T-helper 17 cell (primary cell): ENCODE measurements at places on chromosomes 3 and 15.

GRCh38 chr15:50790778-50791453 lies 25.4 kb upstream of the SPPL2A start:
- H3K4me3 ChIP-seq: no peak overlapping the region
- H3K27ac ChIP-seq: peak overlapping the region; percentile 3
- H3K4me1 ChIP-seq: no peaks in the 10 kb centered on the region
- no peaks in the 10 kb centered on the region for H3K27me3 ChIP-seq

DNA sequence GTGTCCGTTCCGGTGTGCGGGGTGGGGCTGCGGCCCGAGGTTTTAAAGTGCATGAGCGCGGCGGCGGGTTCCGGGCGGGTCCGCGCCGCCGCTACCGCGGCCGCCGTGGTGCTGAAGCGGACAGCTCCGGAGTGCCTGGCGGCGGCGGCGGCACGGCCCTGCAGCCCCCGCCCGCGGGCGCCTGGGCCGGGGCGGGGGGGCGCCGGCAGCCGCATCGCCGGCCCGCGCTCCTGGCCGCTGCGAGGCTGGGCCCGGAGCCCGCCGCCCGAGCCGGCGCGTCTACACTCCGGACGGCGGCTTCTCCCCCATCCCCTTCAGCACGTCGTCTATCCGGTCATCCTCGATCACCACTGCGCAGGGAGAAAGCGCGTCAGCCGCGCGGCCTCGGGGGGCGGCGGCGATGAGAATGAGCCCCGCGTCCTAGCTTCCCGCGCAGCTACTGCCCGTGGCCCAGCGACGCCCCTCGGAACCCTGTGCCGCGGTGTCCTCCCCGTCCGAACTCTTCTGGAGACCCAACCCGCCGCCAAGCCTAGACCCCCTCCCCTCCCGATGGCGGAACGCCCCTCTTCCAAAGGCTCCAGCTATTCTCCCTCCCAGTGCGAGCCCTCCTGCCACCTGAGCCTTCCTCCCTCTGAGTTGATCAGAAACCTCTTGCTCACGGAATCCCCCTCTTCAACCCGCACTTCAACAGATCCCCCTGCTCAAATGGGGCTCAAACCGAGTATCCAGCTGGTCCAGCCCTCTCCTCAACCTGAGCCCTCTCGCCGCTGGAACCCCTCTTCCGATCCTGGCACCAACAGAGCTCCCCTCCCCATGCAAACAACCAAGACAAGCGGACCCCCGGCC lies 1.3 kb downstream of the CAMK2N2 start:
- peaks cover 22% of the 10 kb centered on the region for H3K4me1 ChIP-seq
- peaks cover 5% of the 10 kb centered on the region for H3K36me3 ChIP-seq
- DNase-seq: peak; percentile 41
- H3K27ac ChIP-seq: peak overlapping the region; percentile 45

GRCh38 chr3:42117175-42118008 lies 26.2 kb downstream of the TRAK1 start:
- peaks cover 26% of the 10 kb centered on the region for H3K4me1 ChIP-seq
- H3K27ac ChIP-seq: peak overlapping the region; percentile 68
- no peak for DNase-seq
- H3K27me3 ChIP-seq: no peaks in the 10 kb centered on the region
- no peak overlapping the region for H3K4me3 ChIP-seq
- no peaks in the 10 kb centered on the region for H3K36me3 ChIP-seq

DNA sequence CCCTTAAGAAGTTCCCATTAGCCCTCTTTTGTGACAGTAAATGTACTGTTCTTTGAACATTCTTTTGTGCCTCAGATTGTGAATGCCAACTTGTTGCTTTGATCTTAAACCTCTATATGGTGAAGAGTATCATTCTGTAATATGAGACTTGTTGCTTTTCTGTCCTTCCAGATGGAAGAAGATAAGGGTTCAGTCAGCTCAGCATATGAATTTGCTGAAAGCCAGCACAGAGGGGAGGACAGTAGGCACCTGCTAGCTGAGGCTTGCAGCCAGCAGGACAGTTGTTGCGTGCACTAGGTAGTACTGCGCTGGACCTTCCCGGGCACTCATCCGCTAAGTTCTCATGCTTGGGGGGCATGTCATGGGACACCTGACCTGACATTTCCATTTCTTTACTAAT lies 74.7 kb downstream of the DCUN1D1 start:
- no peak for DNase-seq
- H3K27ac ChIP-seq: peak overlapping the region; percentile 9
- no peaks in the 10 kb centered on the region for H3K27me3 ChIP-seq
- no peak overlapping the region for H3K4me3 ChIP-seq

DNA sequence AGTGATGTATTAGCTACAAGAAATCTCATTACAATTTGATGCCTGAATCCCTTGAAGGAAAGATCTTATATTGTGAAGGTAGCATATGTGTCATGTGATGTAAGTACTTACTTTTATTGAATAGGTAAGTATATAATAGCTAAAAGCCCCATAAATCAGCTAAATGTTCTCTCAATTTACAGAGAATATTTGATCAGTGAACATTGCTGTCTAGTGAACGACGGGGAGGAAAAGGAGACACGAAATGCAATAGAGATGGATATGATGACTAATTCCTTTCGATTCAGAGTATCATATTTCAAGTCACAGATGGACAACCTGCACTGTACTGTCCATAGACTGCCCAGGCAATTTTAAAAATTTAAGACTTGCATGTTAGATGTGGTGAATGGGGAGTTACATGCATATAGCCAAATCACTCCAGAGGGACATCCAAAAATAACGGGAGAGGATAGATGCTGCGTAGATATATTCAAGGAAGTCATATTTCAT lies 462.1 kb upstream of the CDIN1 start:
- no peak for DNase-seq
- H3K27me3 ChIP-seq: no peaks in the 10 kb centered on the region
- no peak overlapping the region for H3K4me3 ChIP-seq
- no peaks in the 10 kb centered on the region for H3K36me3 ChIP-seq

DNA sequence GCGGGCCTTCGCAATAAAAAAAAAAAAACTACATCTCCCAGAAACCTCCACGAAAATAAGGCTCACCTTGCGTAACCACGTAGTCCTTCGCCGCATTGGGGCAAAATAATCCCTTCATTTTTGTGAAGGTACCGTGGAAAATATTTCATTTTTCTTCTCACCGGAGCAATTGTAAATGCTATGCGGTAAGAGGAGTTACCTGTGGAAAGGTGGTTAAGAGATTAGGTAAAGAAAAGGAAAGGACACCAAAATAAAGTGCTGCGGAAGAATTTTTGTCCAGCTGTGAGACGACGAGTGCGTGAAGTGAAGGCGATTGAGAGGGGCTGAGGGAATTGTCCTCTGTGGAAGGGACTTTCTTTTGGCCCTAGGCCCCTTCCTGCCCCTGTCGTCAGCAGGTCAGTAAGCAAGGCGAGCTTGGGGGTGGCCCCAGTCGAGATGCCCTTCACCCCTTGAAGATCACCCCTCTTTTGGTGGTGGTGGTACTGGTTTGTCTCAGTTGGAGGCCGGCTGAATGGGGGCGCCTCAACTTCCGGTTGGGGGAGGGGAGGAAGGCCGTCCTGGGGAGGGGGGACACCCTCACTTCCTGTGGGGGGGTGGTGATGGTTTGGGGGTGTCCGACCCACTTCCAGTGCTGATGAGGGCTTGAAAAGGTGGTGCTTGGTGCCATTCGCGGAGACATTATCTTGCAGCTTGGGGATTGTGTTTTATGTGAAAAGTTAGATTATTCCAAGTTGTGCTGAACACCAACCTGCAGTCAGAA lies at the start of gene HMG20A:
TSS of gene HMG20A (plus strand) at position 279 of the 760 bp plus-strand sequence. CDS start 37,520 bp downstream, outside the sequence.
- peak within 1 kb of the TSS; percentile 98 for H3K4me3 ChIP-seq
- peak; percentile 20 for DNase-seq
- H3K27ac ChIP-seq: peak within 1 kb of the TSS; percentile 97
- H3K4me1 ChIP-seq: peaks cover 39% of the 10 kb centered on the region

DNA sequence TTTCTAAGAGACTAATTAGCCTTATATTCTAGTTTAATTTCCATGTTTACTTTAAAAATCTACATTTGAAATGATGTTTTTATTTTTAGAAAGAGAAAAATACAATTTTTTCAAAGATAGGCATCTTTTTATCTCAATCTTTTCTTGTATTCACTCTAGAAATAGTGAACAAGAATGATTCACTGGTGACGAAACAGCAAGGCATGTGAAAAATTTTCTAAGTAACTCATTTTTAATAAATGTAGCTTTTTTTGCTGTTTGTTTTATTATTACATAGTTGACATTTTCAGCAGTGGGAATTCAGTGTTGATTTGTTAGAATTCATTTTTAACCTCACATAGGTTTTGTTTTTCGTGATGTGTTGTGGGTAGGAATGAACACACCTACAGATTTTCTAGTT lies 1226.4 kb downstream of the NSUN3 start:
- no peaks in the 10 kb centered on the region for H3K4me1 ChIP-seq
- no peak overlapping the region for H3K27ac ChIP-seq
- no peak overlapping the region for H3K4me3 ChIP-seq

- H3K36me3 ChIP-seq: no peaks in the 10 kb centered on the region
- DNase-seq: no peak
- H3K4me3 ChIP-seq: no peak overlapping the region
- no peaks in the 10 kb centered on the region for H3K27me3 ChIP-seq
These were observed 290.1 kb downstream of the MFSD1 start for GRCh38 chr3:159091936-159092335.

DNA sequence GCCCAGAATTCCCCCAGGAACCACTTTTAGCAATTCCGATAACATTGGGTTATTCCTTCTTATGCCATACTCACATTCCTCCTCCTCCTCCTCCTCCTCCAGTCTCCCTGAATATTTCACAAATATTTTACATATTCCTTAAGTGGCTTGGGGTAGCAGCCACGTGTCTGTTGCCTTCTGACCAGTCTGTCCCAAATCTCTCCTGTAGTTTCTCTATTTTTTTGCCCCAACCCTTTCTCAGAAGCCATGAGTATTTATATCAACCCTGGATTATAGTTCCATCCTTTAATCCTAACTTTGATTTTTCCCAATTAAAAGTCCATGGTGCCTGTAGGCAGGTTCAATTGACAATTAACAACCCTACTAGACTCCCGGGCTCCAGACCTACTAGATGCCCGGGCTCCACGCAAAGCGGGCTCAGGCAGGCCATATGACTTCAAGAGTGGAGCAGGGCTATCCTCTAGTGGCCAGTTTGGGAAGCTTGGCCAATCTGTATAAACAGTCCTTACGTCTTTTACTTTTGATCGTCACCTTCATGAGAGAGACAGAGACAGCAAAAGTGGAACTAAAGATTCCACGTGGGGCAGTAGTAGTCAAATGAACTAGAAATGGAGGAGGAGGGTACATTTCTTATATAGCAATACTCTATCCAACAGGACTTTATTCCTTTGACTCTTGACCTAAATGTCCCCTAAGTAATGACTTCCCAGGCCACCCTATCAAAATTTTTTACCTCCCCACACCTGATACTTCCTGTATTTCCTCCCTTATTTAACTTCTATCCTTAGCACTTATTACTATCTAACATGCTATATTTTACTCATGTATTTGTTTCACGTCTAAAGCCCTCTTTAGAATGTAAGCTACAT lies 69.7 kb downstream of the USF3 start:
- H3K4me3 ChIP-seq: no peak overlapping the region
- no peaks in the 10 kb centered on the region for H3K27me3 ChIP-seq
- peaks cover 15% of the 10 kb centered on the region for H3K4me1 ChIP-seq
- peaks cover 17% of the 10 kb centered on the region for H3K36me3 ChIP-seq

- no peak for DNase-seq
- H3K27ac ChIP-seq: peak overlapping the region; percentile 90
- H3K27me3 ChIP-seq: no peaks in the 10 kb centered on the region
- H3K4me1 ChIP-seq: peaks cover 57% of the 10 kb centered on the region
- H3K36me3 ChIP-seq: peaks cover 14% of the 10 kb centered on the region
These were observed 19.0 kb upstream of the CLEC3B start for GRCh38 chr3:45007091-45007490.

GRCh38 chr15:84391191-84391590 lies 155.6 kb downstream of the GOLGA6L4 start:
- DNase-seq: no peak
- H3K4me1 ChIP-seq: no peaks in the 10 kb centered on the region

DNA sequence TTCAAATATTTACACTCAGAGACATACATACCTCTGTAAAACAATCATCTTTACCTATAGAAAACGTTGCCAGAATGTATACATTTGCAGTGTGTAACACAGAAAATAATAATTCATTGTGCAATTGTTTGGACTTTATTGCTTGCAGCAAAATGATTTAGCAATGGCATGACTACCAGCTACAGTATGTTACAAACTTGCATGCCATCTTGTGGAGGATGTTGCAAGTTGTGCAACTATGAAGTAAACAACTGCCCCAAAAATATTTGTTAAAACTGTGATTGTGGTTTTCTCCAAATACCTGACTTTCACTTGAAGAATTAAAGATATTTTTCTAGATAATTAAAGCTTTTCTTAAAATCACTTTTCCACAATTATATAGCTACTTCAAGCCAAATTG lies 27.1 kb upstream of the C3orf49 start:
- peaks cover 2% of the 10 kb centered on the region for H3K36me3 ChIP-seq
- peaks cover 20% of the 10 kb centered on the region for H3K27me3 ChIP-seq
- DNase-seq: no peak
- H3K27ac ChIP-seq: no peak overlapping the region

DNA sequence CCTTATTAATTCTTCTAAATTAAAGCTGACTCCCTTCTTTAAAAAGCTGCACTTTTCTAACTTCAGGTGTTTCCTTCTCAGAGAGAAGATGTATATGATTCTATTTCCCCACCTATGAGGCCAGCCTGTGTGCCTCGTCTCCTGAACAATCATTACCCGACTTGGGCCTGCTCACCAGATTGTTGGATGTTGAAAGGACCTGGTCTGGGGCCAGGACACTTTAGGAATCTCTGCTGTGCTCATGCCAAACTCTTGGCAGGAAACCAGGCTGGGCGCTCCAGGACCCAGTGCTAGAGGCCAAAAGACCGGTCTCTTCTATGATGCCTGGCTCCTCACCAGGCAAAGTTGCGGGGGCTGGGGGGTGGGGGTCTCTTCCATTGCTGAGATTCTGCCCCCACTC lies 16.9 kb upstream of the LRRC31 start:
- no peak for DNase-seq
- no peaks in the 10 kb centered on the region for H3K27me3 ChIP-seq
- H3K4me1 ChIP-seq: peaks cover 2% of the 10 kb centered on the region
- H3K4me3 ChIP-seq: no peak overlapping the region

GRCh38 chr3:60240492-60240891 lies 1010.8 kb downstream of the FHIT start:
- H3K4me3 ChIP-seq: no peak overlapping the region
- no peaks in the 10 kb centered on the region for H3K4me1 ChIP-seq
- no peak for DNase-seq
- H3K36me3 ChIP-seq: peaks cover 2% of the 10 kb centered on the region
